ENCODE measurements at places on chromosomes 2 and 18.

DNA sequence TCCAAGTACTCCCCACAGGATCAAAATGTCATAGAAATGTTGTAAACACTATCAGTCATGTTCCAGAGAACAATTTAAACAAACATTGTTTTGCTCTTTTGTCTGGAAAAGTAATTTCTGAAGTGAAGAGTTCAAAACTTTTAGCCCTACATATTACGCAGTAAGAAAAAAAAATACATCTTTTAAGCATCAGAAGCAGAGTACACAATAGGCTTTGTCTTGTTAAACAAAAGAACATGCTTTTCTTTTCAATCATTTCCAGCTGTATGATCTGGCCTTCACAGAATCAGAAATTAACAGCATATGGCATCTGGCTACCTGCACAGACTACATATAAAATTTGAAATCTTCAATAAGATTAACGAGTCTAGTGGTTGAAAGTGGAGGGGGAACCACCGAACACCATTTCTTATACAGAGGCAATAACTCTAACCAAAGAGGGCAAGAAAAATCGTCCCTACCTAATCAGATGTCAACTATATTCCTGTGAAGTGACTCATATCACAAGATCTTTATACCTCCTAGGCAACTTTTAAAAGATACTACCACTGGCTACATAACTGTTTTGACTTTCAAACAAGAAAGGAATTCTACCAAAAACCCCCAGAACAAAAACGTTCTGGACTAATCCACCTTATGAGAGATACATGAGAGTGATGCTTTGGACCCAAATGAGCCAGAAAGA, 149.3 kb downstream of the EXOC6B start:
- no peak for DNase-seq

- DNase-seq = no peak
These were observed 42.4 kb upstream of the PDK1 start for GRCh38 chr2:172513524-172513900.

DNA sequence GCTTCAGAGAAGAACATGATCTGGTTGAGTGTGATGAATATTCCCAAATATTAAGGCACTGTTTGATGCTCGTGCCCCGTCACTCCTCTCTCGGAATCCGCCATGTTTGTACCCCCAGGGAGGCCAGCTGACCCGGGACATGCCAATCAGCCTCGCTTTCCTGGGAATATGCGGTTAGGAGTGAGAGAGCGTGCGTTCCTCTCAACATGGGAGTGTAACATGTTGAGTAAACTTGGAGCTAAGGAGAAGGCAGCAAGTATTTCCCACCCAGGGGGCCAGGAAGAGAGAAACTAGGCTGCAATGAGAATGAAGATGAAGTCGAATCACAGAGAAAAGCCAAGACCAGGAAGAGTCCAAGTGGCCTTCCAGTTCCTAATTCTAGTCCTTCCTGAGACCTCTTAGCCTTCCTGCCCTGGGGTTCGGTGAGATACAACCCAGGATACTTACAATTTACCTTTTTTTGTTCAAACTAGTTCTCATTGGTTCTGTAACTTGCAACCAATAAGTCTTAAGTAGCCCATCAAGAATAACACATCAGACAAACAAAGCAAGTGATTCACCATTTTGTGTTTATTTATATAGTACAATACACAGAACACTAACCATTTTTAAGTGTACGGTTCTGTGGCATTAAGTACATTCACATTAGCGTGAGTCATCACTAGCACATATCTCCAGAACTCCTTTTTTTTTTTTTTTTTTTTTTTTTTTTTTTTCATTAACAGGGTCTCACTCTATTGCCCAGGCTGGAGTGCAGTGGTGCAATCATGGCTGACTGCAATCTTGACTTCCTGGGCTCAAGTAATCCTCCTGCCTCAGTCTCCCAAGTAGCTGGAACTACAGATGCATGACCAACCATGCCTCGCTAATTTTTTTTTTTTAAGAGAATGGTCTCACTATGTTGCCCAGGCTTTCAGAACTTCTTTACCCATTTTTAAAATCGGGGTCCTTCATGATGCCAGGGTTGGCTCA, 36.4 kb upstream of the SLC1A4 start:
- DNase-seq = no peak

DNA sequence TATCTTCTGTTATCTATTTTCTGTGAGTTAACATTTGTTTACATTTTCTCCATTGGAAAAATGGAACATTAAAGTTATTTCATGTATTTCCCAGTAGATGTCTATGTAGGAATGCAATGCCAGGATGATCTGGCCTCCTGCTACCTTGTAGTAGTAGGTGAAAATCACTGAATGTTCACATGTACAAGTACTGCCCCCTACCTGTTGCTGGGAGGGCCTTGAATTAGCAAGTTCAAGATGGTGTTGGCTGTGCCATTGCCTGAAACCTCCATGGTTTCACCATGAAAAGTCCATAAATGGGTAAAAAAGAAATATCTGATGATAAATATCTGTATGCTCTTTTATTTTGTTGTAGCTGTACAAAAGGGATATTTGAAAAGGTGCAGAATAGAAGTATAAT, 30.7 kb downstream of the XRCC5 start:
- no peak for DNase-seq

GRCh38 chr2:219119422-219120043, 41.1 kb downstream of the NHEJ1 start:
- DNase-seq = peak; percentile 37

- no peak for DNase-seq
These were observed 20.1 kb downstream of the BCL11A start for GRCh38 chr2:60533101-60534051.

DNA sequence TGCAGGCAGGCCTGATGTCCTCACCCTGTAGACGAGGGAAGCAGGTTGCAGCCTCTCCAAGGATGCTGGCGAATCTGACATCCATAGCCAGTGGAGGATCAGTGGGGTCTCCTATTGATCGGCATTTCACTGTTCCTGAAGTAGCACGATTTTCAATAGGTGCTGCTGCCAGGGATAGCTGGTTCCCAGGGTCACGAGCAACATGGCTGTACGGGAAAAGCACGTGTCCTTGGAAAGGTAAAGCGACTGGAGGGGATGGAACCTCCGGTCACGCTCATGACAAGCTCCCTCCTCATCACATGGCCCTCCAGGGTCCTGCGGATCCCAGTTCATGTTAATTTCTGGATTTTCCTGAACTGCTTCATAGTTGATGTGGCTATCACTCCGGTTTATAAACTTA, 373.7 kb upstream of the SMIM21 start:
- no peak for DNase-seq

- DNase-seq = no peak
These were observed 165.6 kb downstream of the SMAD7 start for GRCh38 chr18:48785091-48785614.

GRCh38 chr2:12296915-12297314, 419.8 kb upstream of the TRIB2 start:
- no peak for DNase-seq

DNA sequence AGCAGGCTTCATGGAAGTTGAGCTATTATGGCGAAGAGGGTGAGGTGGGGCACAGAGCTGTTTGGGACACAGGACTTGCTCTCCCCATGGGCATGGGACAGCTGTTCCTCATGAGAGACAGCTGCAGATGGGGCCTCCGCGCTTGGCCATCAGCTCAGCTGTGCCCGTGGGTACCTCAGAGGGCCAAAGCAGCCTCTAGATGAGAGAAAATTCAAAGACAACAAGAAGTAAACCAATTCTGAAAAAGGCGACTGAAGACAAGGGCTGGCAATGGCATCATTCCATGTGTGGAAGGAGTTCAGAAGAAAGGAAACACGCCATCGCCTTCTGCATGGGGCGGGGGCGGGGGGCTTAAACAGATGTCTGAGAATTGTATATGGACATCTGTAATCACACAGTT, 136.2 kb downstream of the BCL2 start:
- no peak for DNase-seq

- DNase-seq = no peak
These were observed 62.3 kb upstream of the NCK2 start for GRCh38 chr2:105682401-105682800.

DNA sequence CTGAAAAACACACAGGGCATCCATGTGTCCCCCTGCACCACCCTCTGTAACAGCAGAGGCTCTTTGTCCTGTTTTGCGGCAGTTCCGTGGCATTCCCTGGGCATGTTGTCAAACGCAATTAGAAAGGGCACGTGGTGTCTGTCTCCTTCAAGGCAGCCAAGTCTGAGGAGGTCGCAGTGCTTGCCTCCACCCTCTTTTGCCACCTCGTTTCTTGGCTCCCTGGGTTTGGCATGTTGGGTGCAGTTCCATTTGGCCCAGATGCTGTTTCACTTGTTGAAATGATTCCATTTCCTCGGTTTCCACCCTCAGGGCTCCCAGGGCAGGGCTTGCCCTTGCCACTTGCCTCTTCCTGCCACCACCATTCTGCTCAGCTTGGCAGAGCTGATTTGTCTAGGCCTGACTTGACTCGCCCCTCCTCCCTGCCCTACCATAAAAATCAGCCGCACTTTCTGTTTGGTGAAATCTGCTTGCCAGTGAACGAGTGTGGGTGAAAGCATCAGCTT, 12.4 kb downstream of the CCL20 start:
- DNase-seq = no peak

- no peak for DNase-seq
These were observed 213.2 kb downstream of the HDAC4 start for GRCh38 chr2:239187464-239188253.

DNA sequence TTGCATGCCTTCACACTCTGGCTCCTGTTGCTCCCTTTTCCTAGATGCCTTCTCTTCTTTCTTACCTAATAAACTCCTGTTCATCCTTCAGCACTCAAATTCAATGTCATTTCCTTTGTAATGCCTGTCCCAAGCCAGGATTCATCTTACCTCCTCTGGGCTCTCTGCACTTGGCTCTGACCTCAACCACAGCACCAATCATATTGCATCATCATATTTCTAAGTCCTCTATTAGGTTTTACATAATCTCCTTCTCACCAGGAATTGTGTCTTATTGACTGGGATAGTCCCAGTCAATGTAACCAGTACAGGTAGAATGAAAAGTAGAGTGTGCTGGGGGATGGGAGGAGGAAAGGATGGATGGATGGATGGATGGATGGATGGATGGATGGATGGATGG, 187.1 kb downstream of the NRP2 start:
- peak; percentile 4 for DNase-seq

- DNase-seq = no peak
These were observed 2.1 kb upstream of the TRABD2A start for GRCh38 chr2:84882775-84883550.

DNA sequence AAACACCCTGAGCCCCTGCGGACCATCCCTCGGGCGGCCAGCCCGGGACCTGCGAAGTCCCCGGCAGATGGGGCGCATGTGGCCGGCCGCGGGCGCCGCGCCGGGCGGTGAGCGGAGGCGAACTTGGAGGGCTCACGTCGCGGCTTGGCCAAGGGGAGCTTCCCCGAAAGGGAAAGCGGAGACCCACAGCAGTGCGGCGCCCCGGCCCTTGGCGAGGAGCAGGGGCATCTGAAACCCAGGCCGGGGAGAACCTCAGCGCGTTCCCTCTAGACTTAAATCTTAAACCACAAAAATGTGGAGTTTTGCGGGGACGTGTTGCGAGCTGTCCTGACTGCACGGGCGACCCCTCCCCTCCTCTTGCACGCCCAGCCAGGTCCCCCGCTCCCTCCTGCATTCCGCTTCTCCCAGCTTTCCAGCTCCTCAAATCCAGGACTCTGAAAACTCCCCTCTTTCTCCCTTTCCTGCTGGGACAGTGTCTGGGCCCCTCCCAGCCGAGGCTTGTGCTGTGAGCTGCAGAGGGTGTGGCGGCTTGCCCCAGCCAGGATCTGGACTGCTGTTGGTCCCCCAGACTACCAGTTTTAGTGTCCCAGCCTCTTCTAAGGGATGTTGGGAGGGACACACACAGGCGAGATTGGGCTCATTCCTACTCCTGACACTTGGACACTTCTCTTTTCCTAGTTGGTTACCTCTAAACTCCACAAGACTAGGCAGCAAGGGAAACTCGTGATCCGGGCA, 1.3 kb downstream of the FMNL2 start:
- no peak for DNase-seq

- peak; percentile 66 for DNase-seq
These were observed 26.4 kb upstream of the ATRAID start for GRCh38 chr2:27185331-27186026.

DNA sequence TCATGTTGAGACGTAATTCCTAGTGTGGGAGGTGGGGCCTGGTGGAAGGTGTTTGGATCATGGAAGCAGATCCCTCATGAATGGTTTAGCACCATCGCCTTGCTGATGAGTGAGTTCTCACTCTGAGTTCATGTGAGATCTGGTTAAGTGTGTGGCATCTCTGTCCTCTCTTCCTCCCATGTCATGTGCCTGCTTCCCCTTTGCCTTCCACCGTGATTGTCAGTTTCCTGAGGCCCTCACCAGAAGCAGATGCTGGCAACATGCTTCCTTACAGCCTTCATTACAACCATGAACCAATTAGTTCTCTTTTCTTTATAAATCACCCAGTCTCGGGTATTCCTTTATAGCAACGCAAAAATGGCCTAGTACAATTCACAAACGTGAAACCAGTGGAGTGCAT, 14.6 kb upstream of the MCM6 start:
- DNase-seq = peak; percentile 15

GRCh38 chr2:159298967-159299366, 12.5 kb upstream of the WDSUB1 start:
- DNase-seq = no peak

DNA sequence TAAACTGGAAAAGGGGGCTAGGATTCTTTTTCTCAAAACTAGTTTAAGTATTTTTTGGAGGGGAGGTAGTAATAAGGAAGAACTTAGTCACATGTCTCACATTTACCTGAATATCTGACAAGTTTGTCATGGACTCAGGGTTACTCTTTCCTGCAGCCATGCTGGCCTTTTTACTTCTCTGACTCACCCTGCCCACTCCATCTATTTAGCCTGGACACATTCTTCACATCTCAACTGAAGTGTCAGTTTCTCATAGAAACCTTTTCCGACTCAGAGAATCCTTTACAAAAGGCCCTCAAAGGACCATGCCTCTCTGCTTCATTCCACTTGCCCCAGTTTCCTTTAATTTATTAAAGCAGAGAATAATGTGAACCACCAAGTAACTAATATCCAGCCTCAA, 42.6 kb downstream of the SCN7A start:
- no peak for DNase-seq

DNA sequence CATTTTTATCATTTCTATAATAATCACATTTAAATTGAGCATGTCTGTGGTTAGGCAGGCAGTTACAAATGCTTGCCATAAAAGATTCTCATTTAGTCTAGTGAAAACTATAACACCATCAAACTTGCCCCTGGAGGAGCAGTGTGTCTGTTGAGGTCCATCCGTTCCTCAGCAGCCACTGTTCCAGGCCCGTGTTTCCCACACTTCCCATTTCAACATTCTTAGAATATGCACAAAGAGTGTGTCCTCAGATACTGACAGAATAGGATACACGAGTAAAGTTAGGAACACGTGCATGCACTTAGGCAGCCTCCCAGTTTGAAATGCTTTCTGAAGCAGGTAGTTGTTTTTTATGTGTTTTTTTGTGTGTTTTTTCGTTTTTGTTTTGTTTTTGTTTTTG, 39.9 kb downstream of the NCK2 start:
- no peak for DNase-seq

DNA sequence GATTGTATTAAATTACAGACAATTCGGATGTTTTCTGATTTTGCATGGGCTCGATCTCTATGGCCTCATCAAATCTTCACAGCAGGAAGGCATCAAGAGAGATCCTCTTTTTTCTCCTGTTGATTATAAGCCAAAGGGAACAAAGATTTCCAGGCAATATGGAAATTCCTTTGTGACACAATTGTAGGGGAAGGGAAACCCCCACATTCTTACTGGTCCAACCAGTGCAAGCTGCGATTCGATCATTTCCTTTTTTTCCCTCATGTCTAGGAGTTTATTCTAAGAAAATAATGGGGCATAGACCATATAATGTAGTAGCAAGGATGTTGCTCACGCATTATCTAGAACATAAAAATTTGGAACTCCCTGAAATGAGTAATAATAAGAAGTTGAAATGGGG, 87.7 kb downstream of the LYPD6 start:
- DNase-seq = no peak
